NCI-H226 (cell line): ENCODE measurements at places on chromosomes 7 and 10.
A peak's percentile ranks its signal among the peaks of the same experiment; 100 is the strongest.

DNA sequence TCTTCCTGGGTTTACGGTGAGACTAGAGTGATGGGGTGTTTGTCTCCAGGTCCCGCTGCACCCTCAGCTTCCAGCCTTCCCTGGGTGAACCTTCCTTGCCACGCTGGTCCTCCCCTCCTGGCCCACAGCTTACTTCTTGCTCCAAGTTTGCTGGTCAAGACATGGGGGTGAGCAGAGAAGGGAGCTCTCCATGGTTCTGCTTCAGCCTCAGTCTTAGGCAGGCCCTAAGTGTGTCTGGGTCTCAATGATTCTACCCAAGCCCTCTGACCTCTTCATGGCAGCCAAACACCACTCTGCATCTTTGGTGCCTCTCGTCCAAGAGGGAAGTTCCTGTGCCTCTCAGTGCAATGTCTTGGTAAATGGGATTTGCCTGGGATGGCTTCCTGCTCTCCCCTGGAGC lies 356.5 kb upstream of the KLF6 start:
- DNase-seq = no peak

DNA sequence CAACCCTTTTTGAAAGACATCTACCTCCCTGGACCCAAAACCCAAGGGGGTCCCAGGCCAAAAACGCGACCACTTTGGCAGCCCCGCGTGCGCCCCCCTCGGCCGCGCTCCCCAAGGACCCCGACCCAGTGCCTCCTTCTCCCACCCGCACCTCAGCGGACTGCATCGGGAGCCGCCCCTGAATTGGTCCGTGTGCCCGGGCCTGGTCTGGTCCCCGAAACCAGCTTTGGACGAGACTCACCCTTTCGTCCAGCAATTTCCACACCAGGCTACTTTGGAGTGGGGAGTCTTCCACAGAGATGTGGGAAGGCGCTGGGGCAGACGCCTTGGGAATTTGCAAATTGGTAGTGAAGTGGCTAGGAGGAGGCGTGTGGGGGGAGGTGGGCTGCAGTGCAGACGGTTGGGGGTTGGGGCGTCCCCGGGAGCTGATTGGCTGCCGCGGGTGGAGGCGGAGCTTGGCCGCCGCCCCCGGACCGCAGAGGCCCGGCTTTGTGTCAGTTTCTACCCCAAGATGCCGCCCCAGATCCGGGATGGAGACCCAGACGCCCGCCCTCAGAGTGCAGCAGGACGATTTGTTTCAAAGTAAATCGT lies 16.9 kb downstream of the TCAF1 start:
- no peak for DNase-seq

GRCh38 chr7:91047636-91048035 lies 216.6 kb upstream of the FZD1 start:
- no peak for DNase-seq

GRCh38 chr7:129252128-129252527 lies 27.3 kb downstream of the AHCYL2 start:
- DNase-seq = no peak

GRCh38 chr10:34528320-34528719 lies 286.8 kb downstream of the PARD3 start:
- peak; percentile 96 for DNase-seq

- DNase-seq = no peak
These were observed 24.3 kb downstream of the PDZD8 start for GRCh38 chr10:117350909-117351308.

- DNase-seq = no peak
These were observed 7.2 kb upstream of the AKR1B10 start for GRCh38 chr7:134520130-134520529.

DNA sequence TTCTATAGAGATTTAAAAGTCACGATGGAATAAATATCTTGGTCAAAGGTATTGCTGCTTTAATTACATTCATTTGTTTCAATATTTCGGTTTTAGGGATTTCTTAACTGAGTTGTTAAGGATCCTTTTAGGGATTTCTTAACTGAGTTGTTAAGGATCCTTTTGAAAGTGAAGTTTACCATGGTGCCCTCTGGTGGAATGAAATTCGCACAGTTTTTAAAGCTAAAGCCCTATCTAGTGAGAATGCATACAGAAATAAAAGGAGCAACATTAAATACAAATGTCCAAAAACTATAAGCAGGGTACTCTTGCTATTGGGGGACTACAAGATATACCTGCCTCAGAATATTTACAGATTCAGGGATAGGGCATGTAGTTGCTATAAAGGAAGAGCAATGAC lies 193.7 kb downstream of the RNLS start:
- DNase-seq = no peak
